AG08395 (cell line): ENCODE measurements at places on chromosomes 12 and 14.

GRCh38 chr14:90625445-90625844 lies 190.8 kb downstream of the TTC7B start:
- no peak for DNase-seq

GRCh38 chr14:24858052-24858451 lies 191.9 kb downstream of the STXBP6 start:
- no peak for DNase-seq

- DNase-seq = no peak
Measured at GRCh38 chr14:28284546-28285300, 481.9 kb upstream of the FOXG1 start.

DNA sequence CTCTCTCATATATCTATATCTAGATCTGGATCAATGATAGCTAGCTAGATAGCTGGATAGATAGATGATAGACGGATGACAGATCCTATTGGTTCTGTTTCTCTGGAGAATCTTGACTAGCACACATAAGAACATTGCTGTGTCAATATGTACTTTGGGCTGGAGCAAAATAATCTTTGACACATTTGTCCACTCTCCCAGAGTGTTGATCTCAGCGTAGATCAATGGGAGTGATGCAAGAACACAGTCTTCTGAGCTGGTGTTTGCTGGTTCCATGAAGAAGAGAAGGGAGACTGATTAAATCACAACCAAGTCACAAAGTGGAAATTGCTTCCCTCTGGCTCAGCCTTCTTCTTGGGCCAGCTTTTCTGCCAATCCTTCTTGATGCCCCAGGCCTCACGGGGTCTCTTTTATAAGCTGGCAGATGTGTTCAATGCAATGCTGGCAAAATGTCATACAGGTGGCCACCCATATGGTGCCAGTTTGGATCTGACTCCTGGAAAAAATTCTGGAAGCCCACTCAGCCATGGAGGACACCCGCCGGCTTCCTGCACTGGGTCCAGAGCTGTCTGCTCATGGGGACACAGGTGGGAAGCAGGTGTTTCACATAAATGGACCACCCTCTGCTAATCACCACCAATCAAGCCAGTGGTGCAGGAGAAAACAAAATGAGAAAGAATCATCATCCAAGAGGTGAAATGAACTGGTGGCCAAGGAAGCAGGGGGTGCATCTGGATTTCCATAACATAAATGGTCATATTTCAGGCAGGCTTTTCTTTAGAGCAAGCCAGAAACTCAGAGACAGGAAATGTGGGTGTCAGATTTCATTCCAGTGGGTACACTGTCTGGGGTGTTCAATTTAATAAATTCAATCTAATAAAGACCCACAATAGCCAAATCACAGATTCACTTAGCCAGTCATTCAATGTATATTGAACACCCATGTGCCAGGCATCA lies 310.3 kb downstream of the DPF3 start:
- no peak for DNase-seq

- DNase-seq = no peak
Measured at GRCh38 chr12:53200458-53201176, 6.4 kb downstream of the ITGB7 start.

- peak; percentile 11 for DNase-seq
Measured at GRCh38 chr12:68264857-68265256, 11.5 kb upstream of the IL22 start.

GRCh38 chr12:124817076-124818000 lies 46.3 kb downstream of the SCARB1 start:
- DNase-seq = no peak

DNA sequence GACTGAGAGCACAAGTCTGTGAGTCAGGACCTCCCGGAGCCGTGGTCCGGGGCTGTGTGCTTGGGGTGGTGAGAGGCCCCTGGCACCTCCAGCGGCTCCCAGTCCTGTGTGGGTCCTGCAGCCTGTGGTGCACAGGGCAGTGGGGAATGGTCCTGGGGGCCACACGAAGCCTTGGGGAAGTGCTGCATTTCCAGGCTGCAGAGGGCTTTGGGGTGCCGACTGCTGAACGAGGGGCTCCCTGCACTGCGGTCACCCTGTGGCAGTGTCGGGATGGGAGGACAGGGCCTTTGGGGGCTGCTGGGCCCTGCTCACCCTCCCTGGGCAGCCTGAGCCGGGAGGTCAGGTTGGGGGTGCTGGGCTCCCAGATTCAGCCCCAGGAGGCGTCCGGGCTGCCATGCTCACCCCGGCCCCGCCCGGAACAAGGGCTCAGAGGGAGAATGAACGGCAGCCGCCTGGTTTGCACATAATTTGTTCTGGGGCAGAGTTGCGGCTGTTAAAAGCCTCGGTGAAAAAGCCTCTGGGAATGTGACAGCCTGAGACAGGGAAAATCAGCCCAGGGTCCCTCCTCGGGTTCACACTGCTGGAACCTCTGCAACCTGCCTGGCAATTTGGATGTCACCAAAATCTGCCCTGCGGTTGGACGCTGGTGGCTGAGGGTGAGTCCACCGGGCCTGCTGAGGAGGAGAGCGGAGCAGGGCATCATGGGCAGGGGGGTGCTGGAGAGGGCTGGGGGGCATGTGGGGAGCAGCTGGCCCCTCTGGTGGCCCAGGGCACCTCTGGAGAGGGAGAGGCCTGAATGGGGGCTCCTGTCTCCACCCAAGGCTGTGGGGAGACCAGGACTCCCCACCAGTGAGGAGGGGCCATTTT lies 109.2 kb downstream of the KIF26A start:
- DNase-seq = no peak

DNA sequence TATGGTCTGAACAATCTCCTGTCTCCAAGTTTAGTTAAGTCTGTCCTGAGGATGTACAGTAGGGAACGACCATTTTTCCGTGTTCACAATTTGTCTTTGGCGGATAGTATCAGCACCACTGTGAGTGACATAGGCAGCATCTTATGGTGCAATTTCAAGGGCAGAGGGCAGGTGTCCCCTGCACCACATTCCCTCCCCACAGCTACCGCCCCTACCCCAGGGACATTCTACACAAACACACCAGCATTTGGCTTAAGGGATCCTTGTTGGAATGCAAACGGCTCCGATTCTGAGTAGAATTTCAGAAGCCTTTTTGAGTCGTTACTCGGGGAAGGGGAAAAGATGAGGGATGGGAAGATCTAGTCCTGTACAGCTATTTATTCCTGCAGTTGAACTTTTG lies 25.1 kb upstream of the DICER1 start:
- no peak for DNase-seq

DNA sequence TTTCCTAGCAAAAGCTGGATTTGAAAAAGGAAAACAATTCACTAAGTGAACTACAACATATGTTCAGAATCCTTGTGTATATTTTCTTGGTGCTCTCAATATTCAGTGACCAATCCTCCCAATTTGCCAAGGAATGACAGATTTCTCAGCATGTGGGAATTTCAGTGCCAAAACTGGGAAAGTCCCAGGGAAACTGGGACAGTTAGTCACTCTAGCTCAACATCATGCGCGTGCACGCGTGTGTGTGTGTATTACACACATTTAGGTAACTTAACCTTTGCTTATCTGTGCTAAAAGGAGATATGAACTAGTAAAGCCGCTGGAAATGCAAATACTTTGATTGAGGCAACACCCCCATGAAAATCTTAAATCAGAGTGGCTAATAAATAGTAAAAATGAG lies 26.1 kb upstream of the SLC6A13 start:
- peak; percentile 60 for DNase-seq

GRCh38 chr12:65602610-65603295 lies 221.5 kb upstream of the HMGA2 start:
- peak; percentile 90 for DNase-seq

DNA sequence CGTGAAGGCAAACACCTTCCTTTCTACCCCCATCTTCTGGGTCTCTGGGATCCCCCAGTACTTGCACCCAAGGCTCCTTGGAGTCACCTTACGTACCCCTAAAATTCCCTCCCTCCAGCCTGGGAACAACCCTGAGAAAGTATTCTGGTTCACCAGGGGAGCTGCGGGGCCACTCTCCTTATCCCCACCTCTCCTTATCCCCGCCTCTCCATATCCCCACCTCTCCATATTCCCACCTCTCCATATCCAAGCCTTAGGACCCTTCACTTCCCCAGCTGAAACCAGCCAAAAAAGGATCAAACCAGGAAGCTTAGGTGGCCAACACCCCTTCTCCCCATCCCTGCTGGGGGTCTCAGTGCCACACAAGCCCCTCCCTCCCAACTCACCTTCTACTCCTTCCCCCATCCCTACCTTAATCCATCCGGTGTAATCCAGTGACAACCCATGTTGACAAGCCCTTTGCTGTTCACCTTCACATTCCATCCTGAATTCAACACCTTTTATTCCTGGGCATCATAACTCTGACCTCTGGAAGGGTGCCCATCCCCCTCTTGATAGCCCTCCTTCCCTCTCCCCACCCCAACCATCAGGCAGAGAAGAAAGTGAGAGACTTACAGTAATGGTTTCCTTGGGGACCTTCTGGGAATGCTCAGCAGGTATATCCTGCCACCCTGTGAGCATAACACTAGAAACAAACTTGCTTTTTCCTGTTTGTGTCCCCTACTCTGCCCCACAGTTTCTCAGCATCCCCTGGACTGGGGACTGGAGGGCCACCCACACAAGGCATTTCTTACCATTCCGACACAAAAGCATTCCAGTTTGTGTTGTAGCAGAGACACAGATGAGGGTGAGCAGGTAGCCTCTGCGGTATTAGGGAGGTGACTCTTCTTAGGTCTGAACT lies 1.6 kb upstream of the MSI1 start:
- DNase-seq = no peak

GRCh38 chr12:56337753-56338251 lies 882 bp upstream of the IL23A start:
- no peak for DNase-seq

DNA sequence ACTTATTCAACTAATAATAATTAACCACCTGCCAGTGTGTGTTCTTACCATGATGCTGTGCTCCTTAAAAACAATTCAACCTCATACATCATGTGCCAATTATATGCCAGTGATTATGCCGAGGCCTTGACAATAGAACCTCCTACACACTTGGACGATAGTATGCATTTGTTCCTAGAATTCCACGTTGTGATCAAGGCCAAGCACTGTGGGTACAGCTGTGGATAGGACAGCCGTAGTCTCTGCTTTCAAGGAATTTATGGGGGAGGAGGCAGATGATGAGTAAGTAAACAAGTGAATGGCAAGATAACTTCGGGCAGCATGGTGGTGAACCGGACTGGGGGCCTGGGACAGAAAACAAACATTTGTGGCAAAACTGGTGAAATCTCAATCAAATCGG lies 18.0 kb upstream of the MYO1H start:
- no peak for DNase-seq

DNA sequence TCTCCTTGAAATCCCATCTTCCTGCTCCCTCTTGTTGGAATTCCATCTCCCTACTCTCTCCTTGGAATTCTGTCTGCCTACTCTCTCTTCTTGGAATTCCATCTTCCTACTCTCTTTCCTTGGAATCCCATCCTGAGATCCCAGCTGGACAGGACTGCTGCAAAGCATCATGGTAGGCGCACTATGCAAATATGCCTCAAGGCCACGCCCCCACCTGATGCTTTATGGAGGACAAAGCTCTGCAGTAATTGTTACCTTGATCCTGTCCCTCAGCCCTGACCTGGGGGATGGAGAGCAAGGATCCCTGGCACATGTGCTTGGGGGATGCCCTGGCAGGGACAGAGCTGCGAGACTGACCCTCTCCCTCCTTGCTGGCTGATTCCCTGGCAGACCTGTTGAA lies 185.6 kb downstream of the TBX5 start:
- DNase-seq = no peak

DNA sequence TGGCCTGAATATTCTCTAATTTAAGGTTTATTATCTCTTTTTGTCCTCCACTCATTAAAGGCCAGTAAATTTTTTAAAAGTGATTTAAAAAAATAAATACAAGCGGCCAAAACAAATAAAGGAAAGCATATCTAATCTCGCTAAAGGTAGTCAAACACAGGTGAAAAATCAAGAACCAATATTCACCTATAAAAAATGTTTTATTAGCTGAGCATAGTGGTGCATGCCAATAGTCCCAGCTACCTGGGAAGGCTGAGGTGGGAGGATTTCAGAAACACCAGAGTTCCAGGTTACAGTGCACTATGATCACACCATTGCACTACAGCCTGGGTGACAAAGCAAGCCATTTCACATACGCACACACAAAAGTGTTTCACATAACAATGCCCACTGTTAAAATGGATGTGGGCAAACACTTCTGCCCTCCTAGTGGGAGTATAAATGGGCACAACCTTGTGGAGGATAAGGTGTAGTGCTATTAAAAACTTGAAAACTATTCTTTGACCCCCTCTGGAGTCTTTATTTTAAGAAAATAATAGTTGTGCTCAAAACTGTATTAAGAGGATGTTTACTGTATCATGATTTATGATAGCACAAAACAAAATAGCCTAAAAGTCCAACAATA lies 32.7 kb upstream of the NAP1L1 start:
- no peak for DNase-seq

DNA sequence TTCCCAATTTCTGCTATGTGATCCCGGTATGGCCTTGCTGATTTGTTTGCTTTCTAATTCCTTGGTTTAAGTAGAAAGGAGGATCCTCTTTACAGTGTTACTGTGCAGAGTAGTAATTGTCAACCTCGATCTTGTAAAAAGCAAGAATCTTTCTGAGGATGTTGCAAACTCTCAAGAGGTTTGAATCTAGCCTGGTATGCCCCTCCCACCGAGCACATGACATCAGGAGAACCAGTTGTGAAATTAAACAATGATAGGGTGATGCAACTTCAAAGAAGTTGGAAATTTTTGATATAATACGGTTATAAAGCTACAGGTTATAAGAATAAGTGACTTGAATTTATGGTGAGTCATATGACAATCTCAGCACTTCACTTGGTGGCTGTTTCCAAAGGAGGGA lies 35.0 kb upstream of the FUT8 start:
- peak; percentile 12 for DNase-seq

DNA sequence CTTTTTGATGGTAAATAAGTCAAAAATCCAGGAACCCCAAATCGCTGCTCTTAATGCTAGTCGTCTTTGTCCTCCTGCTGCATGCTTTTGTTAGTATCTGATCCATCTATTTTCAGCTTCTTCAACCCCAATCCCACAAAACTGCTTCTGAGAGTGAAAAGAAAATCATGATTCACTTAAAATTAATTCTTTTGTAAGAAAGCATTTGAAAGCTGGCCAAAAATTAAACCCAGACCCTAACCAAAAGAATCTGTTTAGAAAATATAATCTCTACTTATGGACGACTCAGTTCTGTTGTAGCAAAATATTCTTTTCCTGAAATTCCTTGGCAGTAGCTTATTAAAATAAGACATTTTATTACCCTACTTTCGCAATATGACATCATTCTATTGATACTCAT lies 443.6 kb upstream of the SYT1 start:
- peak; percentile 14 for DNase-seq

- no peak for DNase-seq
Measured at GRCh38 chr12:34219046-34219770, 196.9 kb downstream of the ALG10 start.

DNA sequence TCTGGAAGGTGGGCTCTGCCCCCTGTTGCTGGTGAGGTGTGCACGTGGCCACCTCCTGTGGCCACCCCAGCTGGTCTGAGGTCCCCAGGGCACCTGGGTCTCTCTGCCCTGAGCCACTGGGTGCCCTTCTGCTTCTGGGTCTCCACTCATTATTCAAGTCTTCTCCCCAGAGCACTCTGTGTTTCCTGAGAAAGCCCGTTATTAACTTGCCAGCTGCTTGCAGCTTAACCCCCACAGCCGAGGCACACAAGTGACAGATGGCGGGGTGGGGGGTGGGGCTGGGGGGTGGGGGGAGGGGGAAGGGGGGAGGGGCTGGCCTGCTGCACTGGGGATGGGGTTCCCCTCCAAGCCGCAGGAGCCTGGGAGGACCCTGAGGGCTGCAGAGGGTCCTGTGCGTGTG lies 40.5 kb downstream of the FBRSL1 start:
- no peak for DNase-seq

- DNase-seq = no peak
Measured at GRCh38 chr12:68416826-68417225, 84.7 kb upstream of the MDM1 start.
